Foreskin keratinocyte (primary cell): ENCODE measurements at places on chromosomes 6 and 20. TPM values are rescaled to one million over a fixed set of nuclear protein-coding genes. Genes with fewer than 3 reads are reported as not detected.

The MCCD1 gene
- total RNA-seq: not detected in 2 replicates

The KCNK16 gene
- not detected in 2 replicates for total RNA-seq

The FOXF2 gene
- total RNA-seq: 0.11 and 0.14 TPM in 2 replicates

The TCF15 gene
- total RNA-seq: not detected in 2 replicates

The FBXO30 gene
- total RNA-seq: 8.4 and 8.8 TPM in 2 replicates

The CST11 gene
- total RNA-seq: not detected in 2 replicates

The FAM184A gene
- total RNA-seq: 0.14 and 0.17 TPM in 2 replicates

The TINAG gene
- not detected in 2 replicates for total RNA-seq

The BPIFB1 gene
- not detected in 2 replicates for total RNA-seq

The SSTR4 gene
- not detected in 2 replicates for total RNA-seq

The KIFC1 gene
- 58.0 and 72.9 TPM in 2 replicates for total RNA-seq

The CTAGE9 gene
- not detected in 2 replicates for total RNA-seq

The SIRPB2 gene
- 0.28 and 0.48 TPM in 2 replicates for total RNA-seq

The MAS1 gene
- not detected in 2 replicates for total RNA-seq

The MOXD1 gene
- total RNA-seq: 1.6 and 4.0 TPM in 2 replicates

The GRIK2 gene
- not detected in 2 replicates for total RNA-seq

The RIMS1 gene
- not detected in 2 replicates for total RNA-seq
